CD4-positive, alpha-beta T cell (primary cell): ENCODE measurements at places on chromosomes 6 and 20. TPM values are rescaled to one million over a fixed set of nuclear protein-coding genes. Genes with fewer than 3 reads are reported as not detected.

GRCh38 chr20:45306431-45306982 is at the start of gene RBPJL:
RBPJL (plus strand) TSS chr20:45306840; CDS start chr20:45306923, 83 bp downstream.
- peak; percentile 24 for DNase-seq
- peaks cover 8% of the 10 kb centered on the region for H3K4me1 ChIP-seq

Gene HAO1
- not detected for total RNA-seq

GRCh38 chr6:130337534-130337933 is 28.3 kb upstream of the TMEM200A start:
- H3K4me1 ChIP-seq: no peaks in the 10 kb centered on the region
- no peak overlapping the region for H3K27ac ChIP-seq
- H3K36me3 ChIP-seq: no peaks in the 10 kb centered on the region
- H3K4me3 ChIP-seq: no peak overlapping the region
- H3K27me3 ChIP-seq: no peaks in the 10 kb centered on the region

- H3K27ac ChIP-seq: no peak overlapping the region
- H3K36me3 ChIP-seq: no peaks in the 10 kb centered on the region
- H3K27me3 ChIP-seq: no peaks in the 10 kb centered on the region
Observed at GRCh38 chr20:24580006-24580405, 110.6 kb downstream of the SYNDIG1 start.

Gene HMGCLL1
- not detected for total RNA-seq

DNA sequence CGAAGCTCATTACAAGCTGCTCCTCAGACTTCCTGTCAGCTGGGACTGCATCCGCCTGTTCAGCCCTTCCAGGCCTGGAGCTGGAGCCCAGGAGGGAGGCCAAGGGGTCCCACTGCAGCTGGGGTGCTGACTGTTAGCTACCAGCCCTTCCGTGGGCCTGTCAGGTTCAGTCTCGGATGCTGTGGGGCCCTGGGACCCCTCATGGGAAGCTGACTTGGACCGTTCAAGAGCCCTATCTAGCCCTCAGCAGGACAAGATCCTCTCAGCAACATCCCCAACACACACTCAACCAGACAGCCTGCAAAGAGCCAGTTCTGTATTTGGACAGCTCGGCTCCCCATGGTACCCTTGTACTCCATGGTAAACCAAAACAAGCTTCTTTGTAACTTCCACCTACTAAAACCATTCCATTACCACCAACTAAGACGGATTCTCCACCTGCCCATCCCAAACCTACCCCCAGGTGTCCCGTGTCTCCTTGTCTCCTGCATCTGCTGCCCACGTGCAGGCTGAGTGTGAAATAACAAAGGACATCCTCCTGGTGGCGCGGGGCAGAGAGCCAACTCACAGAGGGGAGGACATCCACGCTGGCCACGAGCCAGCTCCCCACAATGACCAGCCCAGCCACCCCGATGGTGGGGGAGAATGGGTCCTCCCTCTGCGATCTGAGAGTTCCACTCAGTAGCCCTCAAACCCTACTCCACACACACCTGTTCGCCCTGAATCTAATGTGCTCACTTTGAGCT is 111.2 kb downstream of the TAF4 start:
- no peak for DNase-seq
- no peaks in the 10 kb centered on the region for H3K4me1 ChIP-seq
- no peak overlapping the region for H3K4me3 ChIP-seq

Gene PPP2R5D
- total RNA-seq: 17.5 TPM

GRCh38 chr20:22794200-22794599 is 209.8 kb upstream of the FOXA2 start:
- H3K4me3 ChIP-seq: no peak overlapping the region
- no peak for DNase-seq
- no peaks in the 10 kb centered on the region for H3K27me3 ChIP-seq
- no peaks in the 10 kb centered on the region for H3K4me1 ChIP-seq

Gene VGLL2
- not detected for total RNA-seq

GRCh38 chr6:20370393-20370792 is 31.3 kb upstream of the E2F3 start:
- no peaks in the 10 kb centered on the region for H3K36me3 ChIP-seq
- no peak for DNase-seq
- H3K4me1 ChIP-seq: peaks cover 49% of the 10 kb centered on the region
- H3K27ac ChIP-seq: no peak overlapping the region
- H3K27me3 ChIP-seq: no peaks in the 10 kb centered on the region

DNA sequence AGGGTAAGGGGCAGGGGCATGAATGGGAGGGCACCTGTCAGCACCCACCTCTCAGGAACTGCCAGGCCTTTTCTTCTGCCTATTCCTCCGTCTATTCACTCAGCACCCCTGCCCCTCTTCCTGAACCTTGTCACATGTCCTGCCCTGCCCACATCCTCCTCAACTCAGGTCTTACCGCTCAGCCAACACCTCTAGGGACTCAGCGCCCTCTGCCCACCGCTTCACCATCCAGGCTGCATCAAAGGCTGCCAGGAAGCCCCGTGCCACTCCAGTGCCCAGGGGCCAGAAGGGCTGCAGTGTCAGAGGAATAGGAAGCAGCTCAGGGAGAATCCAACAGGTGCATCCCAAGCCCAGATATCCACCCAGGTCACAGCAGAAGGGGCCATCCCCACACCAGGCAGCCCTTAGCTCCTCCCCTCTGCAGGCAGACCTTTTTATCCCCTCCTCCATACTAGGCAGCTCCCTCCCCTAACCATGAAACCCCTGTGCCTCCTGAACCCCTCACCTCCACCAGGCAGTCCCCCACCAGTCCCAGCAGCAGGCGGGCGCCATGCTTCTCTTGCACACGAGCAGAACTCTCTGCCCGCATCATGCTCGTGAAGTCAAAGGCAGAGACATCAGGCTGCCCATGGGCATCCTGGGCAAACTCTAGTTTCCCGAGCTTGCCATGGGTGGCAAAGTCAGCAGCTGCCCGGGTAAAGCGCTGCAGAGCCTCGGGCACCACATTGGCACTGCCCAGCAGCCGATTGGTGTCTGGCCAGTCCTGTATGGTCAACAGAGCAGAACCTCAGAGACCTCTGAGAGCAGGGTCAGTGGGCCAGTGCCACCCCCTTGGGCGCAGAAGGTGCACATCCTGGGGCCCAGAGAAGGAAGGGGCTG is 5.5 kb downstream of the MICAL1 start:
- H3K4me1 ChIP-seq: peaks cover 66% of the 10 kb centered on the region
- H3K4me3 ChIP-seq: no peak overlapping the region
- H3K27ac ChIP-seq: peak overlapping the region; percentile 47
- H3K36me3 ChIP-seq: peaks cover 44% of the 10 kb centered on the region
